ENCODE measurements at places on chromosomes 13 and 19.

DNA sequence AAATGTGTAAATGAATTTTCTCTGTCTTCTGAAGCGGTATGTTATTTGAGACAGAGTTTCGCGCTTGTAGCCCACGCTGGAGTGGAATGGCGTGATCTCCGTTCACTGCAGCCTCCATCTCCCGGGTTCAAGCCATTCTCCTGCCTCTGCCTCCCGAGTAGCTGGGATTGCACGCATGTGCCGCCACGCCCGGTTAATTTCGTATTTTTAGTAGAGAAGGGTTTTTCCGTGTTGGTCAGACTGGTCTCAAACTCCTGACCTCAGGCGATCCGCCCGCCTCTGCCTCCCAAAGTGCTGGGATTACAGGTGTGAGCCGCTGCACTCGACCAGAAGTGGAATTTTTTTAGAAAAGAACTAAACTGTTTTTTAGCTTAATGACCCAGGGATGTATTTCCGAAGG is 3.4 kb upstream of the ZNF808 start:
- no peak for DNase-seq

- no peak for DNase-seq
Observed at GRCh38 chr13:53545340-53545941, 516.8 kb downstream of the OLFM4 start.

GRCh38 chr19:47187797-47188196 is 43.2 kb downstream of the BBC3 start:
- no peak for DNase-seq

DNA sequence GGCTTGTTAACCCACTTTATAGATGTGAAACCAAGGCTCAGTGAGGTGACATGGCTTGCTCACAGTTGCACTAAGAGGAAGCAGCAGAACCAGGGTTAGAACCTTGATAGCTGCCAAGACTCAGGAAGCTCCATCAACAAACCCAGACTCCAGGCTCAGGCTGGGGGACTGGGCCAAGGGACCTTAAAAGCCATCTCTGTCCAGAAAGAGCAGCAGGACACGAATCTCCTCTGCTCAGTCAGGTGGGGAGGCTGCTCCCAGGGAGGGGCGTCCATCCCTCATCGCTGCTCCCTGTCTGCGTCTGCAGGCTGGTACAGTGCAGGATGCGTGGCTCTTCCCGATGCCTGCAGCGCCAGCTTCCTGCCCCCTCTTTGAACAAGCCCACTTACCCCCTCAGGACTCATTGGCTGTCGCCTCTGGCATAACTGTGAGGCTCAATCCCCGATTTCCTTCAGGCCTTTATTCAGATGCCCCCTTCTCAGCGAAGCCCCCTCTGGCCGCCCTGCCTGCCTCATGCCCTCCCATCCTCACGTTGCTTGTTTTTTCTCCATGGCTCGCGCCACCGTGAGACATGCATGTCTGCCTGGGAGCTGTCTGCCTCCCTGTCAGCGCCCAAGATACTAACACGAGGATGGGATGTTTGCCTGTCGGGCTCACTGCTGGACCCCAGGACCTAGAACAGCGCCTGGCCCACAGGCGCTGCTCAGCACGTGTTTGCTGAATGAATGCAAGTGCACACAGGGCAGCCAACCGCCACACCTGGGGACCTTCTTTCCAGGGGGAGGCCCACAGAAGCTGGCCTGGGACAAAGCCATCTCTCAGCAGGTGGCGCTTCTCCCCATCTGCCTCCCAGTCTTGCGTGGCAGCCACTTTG is 21.5 kb downstream of the AKT2 start:
- no peak for DNase-seq

- DNase-seq, result no peak
Observed at GRCh38 chr13:90690458-90691080, 656.9 kb upstream of the MIR17HG start.

DNA sequence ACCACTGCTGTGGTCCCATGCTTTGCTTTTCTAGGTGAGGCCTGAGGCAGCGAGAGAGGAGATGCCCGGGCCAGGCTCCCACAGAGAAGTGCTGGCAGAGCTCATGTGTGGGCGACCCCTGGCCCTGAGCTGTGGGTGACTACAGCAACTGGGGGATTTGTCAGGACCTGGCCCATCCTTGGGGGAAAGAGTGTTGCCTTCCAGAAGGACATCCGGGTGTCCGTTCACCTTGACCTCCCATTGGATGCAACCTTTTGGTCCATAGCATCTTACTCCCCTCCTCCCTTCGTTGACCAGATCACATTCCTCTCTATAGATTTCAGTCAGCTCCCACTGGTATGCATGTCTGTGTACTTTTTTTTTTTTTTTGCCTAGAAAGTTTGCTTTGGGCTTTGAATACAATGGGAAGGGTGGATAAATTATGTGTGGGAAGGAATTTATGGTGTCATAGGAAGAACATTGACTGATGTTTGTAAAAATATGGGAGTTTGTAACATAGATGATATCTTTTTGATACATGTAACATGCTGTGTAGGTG is 84.2 kb upstream of the RNF113B start:
- no peak for DNase-seq
